Stimulated activated CD4-positive, alpha-beta T cell treated with anti-CD3 and anti-CD28 coated beads, Interleukin-2, amount 100 ng/mL, for 24 hours (primary cell): ENCODE measurements at places on chromosomes 6 and 20.
A peak's percentile ranks its signal among the peaks of the same experiment; 100 is the strongest.

GRCh38 chr6:111872401-111873177 lies 663 bp downstream of the FYN start:
- peak; percentile 74 for DNase-seq

DNA sequence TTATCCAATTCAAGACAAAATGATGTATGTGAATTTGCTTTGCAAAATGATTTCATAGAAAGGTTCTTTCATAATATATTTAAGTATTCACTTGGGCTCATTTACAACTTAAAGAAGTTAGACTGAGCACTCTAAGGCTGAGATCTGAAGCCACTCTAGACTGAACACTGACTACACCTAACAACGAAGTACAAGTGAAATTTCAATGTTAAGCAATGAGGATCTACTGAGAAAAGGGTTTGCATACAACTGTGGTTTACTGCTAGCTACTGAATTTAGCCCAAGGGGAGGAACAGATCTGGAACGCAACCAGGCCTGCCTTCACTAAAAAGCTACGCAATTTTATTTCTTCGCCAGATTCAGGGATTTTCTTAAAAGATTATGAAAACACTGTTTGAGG lies 106.4 kb downstream of the MBOAT1 start:
- no peak for DNase-seq

GRCh38 chr20:11882651-11883050 lies 35.0 kb upstream of the BTBD3 start:
- DNase-seq: no peak

- no peak for DNase-seq
These were observed 127.6 kb upstream of the PMEPA1 start for GRCh38 chr20:57837208-57838035.

GRCh38 chr20:61964675-61965605 lies 100.7 kb downstream of the TAF4 start:
- no peak for DNase-seq

- DNase-seq: no peak
These were observed 85.6 kb upstream of the EMILIN3 start for GRCh38 chr20:41452226-41452625.

- no peak for DNase-seq
These were observed 113.6 kb upstream of the PLEKHG1 start for GRCh38 chr6:150486048-150486447.

GRCh38 chr6:113574147-113574546 lies 283.0 kb upstream of the MARCKS start:
- no peak for DNase-seq

DNA sequence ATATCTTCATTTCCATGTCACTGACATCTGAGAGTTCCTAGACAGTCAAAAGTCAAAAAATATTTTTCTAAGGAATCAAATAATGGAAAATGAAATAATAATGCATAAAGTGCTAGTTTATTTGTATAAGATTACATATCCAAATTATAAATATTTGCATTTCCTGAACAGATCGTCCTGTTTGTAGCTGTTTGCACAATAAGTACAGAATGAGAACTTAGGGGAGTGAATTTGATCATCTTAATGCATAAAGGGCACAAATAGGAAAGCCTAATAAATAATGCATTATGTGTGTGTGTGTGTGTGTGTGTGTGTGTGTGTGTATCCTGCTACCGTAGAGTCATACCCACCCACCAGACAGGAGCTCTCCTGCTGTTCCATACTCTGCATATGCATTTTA lies 521.0 kb upstream of the EPHA7 start:
- no peak for DNase-seq

GRCh38 chr20:47501116-47501481 lies 588 bp upstream of the NCOA3 start:
- no peak for DNase-seq

GRCh38 chr6:55034752-55035151 lies 139.6 kb upstream of the HCRTR2 start:
- DNase-seq: no peak

DNA sequence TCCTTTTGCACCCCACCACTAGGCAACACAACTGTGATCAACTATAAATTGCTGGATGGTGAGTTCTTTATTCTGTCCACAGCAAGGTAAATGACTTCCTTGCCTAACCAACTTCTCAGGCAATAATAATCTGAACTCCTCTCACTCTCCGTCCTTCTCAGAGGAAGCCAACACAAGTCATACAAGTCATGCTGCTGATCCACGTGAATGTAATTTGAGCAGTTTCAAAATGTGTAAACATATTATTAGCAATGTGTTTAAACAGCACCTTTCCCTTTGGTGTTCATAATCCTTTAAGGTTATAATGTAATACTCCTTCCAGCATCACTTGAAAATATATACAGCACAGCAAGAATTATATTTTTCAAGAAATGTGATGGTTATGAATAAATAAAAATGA lies 127.9 kb downstream of the QRSL1 start:
- no peak for DNase-seq

DNA sequence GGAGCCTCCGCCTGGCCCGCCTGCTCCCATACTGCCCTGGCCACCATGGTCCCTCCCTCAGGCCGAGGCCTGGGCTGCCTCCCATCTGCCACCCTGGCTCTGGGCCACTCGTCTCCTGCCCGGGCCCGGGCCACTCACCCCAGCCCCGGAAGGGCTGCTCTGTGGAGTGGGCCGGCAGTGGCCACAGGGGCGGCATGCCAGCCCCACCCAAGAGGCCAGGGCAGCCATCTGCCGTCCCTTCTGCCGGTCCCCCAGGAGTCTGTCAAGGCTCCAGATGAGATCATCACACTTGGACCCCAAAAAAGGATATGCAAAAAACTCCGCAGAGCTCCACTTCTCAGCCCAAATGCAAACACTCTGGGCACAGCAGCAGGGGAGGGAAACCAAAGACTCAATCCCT lies 23.8 kb upstream of the TLDC2 start:
- DNase-seq: no peak
